ENCODE measurements at places on chromosomes 5 and 9.

GRCh38 chr5:38872826-38873225 lies 27.0 kb downstream of the OSMR start:
- H3K27ac ChIP-seq, result no peak overlapping the region
- no peak for DNase-seq
- H3K36me3 ChIP-seq, result no peaks in the 10 kb centered on the region
- H3K4me1 ChIP-seq, result no peaks in the 10 kb centered on the region
- no peak overlapping the region for H3K4me3 ChIP-seq

DNA sequence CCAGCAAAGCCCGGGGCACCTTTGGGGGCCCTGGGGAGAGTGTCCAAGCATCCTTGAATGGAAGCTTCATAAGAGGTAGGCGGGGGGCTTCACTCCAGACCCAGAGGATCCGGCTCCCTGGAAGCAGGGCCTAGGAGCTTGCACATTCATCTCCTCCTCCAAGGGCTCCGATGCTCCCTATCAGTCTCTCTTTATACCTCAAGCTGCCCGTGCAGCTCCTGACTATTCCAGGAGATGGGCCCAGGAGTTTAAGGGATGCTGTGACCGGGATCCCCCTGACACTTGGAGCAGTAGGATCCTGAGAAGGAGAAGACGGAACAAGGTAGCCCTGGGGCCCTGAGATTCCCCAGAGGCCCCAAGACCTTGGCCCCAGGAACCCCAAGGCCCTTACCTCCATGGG lies 25.9 kb downstream of the CSF1R start:
- H3K36me3 ChIP-seq, result no peaks in the 10 kb centered on the region
- H3K4me1 ChIP-seq, result no peaks in the 10 kb centered on the region
- H3K4me3 ChIP-seq, result no peak overlapping the region

- DNase-seq, result no peak
- no peak overlapping the region for H3K27ac ChIP-seq
- no peaks in the 10 kb centered on the region for H3K27me3 ChIP-seq
- H3K4me3 ChIP-seq, result no peak overlapping the region
Measured at GRCh38 chr9:133050142-133050541, 11.6 kb upstream of the CEL start.

DNA sequence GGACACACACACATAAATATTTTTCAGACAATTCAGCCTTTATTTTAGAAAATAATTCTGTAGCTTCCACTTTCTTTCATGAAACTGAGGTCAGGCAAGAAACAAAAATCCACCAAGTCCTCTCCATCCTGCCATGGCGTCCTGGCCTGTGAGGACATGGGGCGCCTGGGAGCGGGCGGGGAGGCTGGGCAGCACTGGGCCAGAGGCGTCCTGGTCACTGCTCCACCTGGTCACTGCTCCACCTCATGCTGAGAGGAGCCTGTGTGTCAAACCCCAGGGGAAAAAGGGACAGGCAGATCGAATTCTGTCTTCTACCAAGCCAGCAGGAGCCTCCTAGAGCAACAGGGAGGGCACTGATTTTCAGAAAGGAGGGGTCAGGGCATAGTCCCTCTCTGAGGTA lies 12.1 kb downstream of the MGAT1 start:
- peaks cover 69% of the 10 kb centered on the region for H3K36me3 ChIP-seq
- DNase-seq, result no peak
- H3K27me3 ChIP-seq, result no peaks in the 10 kb centered on the region
- no peak overlapping the region for H3K27ac ChIP-seq
- H3K4me3 ChIP-seq, result no peak overlapping the region

- no peak overlapping the region for H3K4me3 ChIP-seq
- no peak for DNase-seq
- no peaks in the 10 kb centered on the region for H3K4me1 ChIP-seq
- H3K27ac ChIP-seq, result no peak overlapping the region
- H3K27me3 ChIP-seq, result peaks cover 18% of the 10 kb centered on the region
Measured at GRCh38 chr5:592158-592557, 20.0 kb upstream of the CEP72 start.

DNA sequence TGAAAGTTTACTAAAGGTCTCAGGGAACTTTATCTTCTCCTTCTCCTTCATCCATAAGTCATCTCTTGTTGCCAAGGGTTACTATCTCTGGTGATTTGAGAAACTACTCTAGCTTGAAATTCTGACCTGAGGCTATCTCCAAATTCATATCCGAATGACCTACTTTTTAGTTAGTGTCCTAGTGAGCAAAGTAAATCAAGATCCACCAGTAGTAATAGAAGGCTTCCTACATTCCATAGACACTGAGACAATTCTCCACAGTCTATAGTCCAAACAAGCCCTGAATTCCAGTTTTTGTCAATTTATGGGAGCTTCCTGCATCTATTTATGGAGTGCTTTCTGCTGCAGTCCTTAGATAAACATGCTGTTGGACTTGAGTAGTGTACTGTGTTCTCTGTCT lies 5.0 kb downstream of the IL7R start:
- peak overlapping the region; percentile 100 for H3K4me3 ChIP-seq
- H3K36me3 ChIP-seq, result peaks cover 69% of the 10 kb centered on the region

DNA sequence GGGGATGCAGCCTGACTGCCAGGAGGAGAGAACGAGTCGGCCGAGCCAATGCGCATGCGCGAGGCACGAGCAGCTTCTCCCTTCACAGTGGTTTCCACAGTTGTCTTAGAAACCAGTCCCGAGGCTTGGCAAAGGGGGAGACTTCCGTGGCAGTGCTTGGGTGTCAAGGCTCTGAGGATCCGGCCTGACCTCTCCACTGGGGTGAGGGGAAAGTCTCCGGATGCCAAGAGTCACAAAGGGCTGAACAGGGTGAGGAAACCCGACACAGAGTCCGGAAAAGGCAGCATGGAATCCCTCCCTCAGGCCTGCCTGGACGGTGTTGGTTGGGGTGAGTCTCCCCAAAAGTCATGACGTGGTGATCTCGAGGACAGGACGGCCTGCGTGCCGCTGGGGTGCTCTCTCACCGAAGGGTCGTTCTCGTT lies 475.5 kb downstream of the SPATA31A7 start:
- H3K27me3 ChIP-seq, result no peaks in the 10 kb centered on the region
- no peaks in the 10 kb centered on the region for H3K4me1 ChIP-seq
- no peaks in the 10 kb centered on the region for H3K36me3 ChIP-seq
- DNase-seq, result no peak
- no peak overlapping the region for H3K4me3 ChIP-seq
- no peak overlapping the region for H3K27ac ChIP-seq

DNA sequence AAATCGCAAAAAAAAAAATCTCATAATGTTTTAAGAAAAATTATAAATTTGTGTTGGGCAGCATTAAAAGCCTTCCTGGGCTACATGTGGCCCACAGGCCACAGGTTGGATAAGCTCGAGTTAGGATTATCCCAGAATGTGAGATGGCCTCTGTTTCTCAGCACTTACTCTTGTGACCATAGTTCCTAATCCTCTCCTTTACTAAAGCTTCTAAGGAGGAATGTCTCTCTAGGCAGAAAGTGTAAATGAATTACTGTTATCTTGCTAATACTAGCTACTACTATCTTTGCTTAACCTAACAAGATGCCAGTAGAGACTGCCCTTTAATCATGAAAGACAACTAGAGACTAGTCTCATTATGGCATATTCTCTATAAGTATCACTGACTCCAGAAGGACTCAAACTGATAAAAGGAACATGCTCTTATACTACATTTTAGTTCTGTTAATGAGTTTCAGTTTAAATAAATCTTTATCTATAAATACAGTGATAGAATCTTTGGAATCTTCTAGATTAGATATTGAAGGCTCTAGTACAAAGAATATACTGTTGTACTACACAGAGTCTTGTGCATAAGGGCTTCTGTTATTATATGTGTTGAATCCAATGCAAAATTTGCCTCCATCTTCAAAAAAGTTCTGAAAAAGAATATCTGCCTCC lies 13.8 kb downstream of the INVS start:
- H3K36me3 ChIP-seq, result peaks cover 12% of the 10 kb centered on the region
- DNase-seq, result no peak
- no peak overlapping the region for H3K4me3 ChIP-seq
- H3K27me3 ChIP-seq, result no peaks in the 10 kb centered on the region

GRCh38 chr5:128669803-128670202 lies 131.8 kb upstream of the FBN2 start:
- no peaks in the 10 kb centered on the region for H3K4me1 ChIP-seq
- no peaks in the 10 kb centered on the region for H3K27me3 ChIP-seq
- DNase-seq, result no peak
- H3K27ac ChIP-seq, result no peak overlapping the region

DNA sequence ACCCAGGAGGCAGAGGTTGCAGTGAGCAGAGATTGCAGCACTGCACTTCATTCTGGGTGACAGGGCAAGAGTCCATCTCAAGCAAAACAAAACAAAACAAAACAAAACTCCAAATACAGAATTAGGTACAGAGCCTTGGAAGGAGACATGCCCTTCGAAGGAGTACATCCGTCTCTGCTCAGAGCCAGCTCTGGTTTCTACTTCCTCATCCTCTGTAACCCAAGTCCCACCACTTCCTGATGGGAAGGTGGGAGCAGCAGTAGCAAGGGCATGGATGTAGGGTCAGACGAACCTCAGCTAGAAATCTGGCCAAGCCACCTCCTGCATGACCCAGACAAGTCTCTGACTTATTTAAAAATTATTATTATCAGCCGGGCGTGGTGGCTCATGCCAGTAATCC lies 16.5 kb upstream of the STXBP1 start:
- no peaks in the 10 kb centered on the region for H3K36me3 ChIP-seq
- H3K27me3 ChIP-seq, result no peaks in the 10 kb centered on the region
- no peak for DNase-seq
- H3K27ac ChIP-seq, result no peak overlapping the region
- no peak overlapping the region for H3K4me3 ChIP-seq
- H3K4me1 ChIP-seq, result no peaks in the 10 kb centered on the region

GRCh38 chr9:89274838-89275237 lies 36.2 kb upstream of the CKS2 start:
- no peak for DNase-seq
- H3K4me3 ChIP-seq, result no peak overlapping the region
- H3K27ac ChIP-seq, result no peak overlapping the region
- H3K27me3 ChIP-seq, result peaks cover 16% of the 10 kb centered on the region
- H3K4me1 ChIP-seq, result no peaks in the 10 kb centered on the region

DNA sequence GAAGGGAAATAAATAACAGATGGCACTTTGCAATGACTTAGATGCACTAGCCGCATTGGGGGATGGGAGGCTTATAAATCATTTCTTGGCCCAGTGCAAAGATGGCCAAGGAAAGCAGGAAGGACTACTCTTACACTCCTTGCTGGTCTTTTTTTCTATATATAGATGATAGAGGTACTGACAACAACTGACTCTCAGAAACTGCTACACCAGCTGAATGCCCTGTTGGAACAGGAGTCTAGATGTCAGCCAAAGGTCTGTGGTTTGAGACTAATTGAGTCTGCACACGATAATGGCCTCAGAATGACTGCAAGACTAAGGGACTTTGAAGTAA lies 1.7 kb downstream of the CCNG1 start:
- no peaks in the 10 kb centered on the region for H3K27me3 ChIP-seq
- peak overlapping the region; percentile 10 for H3K27ac ChIP-seq
- DNase-seq, result no peak
- H3K4me1 ChIP-seq, result peaks cover 35% of the 10 kb centered on the region
- H3K4me3 ChIP-seq, result peak overlapping the region; percentile 58

DNA sequence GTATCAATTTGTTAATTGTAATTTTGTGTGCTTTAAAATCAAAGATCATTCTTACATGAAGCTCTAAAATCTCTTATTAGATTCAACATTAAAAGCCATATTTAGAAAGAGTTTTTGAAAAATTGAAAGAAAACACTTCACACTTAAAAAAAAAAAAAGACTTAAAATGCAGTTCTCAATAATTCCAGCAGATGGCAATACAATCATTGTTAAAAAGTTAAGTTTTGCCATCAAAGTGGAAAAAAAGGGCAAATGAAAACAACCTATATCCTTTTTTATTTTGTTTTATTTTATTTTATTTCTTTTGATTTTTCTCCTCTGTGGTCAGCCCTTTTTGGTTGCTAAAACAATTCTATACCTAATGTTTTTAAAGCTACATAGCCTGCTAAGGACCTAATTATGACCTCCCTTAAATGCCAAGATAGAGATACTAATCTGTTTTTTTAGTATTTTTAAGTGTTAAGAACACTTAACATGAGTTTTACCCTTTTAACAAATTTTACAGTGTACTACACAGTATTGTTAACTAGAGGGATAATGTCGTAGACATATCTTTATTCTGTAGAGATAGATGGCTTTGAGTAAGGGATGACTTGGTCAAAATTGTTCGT lies 154.2 kb upstream of the DAB2 start:
- H3K4me3 ChIP-seq, result no peak overlapping the region
- H3K27me3 ChIP-seq, result peaks cover 3% of the 10 kb centered on the region
- DNase-seq, result peak; percentile 28
- H3K4me1 ChIP-seq, result no peaks in the 10 kb centered on the region
- no peaks in the 10 kb centered on the region for H3K36me3 ChIP-seq
- H3K27ac ChIP-seq, result no peak overlapping the region

DNA sequence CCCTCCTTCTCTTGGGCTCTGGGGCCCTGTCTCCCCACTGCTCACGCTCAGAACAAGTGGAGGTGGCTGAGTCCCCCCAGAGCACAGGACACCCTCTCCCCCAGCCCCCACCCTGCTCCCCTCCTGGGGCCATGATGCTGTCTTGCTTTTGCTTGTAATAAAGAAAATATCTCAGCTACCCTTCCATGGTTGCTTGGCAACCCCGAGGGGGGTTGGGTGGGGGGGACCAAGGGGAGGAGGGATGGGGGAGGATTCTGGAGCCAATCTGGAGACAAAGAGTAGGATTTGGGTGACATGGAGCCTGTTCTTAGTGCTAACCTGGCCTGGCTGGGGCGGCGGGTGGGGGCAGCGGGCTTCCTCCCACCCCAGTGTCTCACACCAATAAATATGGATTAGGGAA lies 16.1 kb upstream of the CERCAM start:
- H3K36me3 ChIP-seq, result no peaks in the 10 kb centered on the region
- DNase-seq, result no peak
- H3K4me1 ChIP-seq, result no peaks in the 10 kb centered on the region
- no peaks in the 10 kb centered on the region for H3K27me3 ChIP-seq

DNA sequence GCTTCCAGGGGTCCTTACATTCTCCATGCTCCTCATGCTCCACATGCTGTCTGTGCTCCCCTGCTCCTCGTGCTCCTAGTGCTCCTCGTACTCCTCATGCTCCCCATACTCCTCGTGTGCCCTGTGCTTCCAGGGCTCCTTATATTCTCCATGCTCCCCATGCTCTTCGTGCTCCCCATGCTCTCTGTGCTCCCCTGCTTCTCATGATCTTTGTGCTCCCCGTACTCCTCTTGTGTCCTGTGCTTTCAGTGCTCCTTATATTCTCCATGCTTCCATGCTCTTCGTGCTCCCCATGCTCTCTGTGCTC lies 51.9 kb downstream of the TRIP13 start:
- H3K4me1 ChIP-seq, result no peaks in the 10 kb centered on the region
- H3K27ac ChIP-seq, result no peak overlapping the region
- DNase-seq, result no peak

DNA sequence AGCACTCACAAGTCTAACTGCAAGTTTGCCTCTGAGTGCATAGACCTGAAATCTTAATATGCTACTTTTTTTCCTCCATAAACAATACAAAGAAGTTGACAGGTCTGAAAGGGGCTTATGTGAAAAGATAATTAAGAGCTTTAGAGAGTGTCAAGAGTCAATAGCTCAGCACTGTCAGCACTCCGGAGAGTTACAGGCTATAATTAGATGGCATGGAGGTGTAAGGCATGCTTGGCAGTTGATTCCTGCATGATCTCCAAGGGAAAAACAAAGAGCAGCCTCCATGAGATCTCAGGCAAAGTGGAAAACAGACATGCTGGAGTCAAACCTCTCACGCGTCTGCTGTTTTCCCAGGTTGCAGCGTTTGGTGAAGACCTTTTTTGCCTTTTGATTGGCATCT lies 468.7 kb downstream of the TLE4 start:
- DNase-seq, result no peak
- no peaks in the 10 kb centered on the region for H3K27me3 ChIP-seq
- no peaks in the 10 kb centered on the region for H3K4me1 ChIP-seq
- H3K36me3 ChIP-seq, result no peaks in the 10 kb centered on the region
- H3K4me3 ChIP-seq, result no peak overlapping the region

GRCh38 chr5:168408561-168409305 lies 77.5 kb upstream of the RARS1 start:
- H3K36me3 ChIP-seq, result no peaks in the 10 kb centered on the region
- no peak overlapping the region for H3K4me3 ChIP-seq
- H3K4me1 ChIP-seq, result peaks cover 19% of the 10 kb centered on the region
- DNase-seq, result no peak
